Activated CD8-positive, alpha-beta T cell treated with anti-CD3 and anti-CD28 coated beads for 36 hours (primary cell): ENCODE measurements at places on chromosomes 7 and 10. TPM values are rescaled to one million over a fixed set of nuclear protein-coding genes. Genes with fewer than 3 reads are reported as not detected.

GRCh38 chr10:36416513-36416912, 708.9 kb upstream of the ANKRD30A start:
- DNase-seq, result no peak

FKBP6 gene
- total RNA-seq, result not detected

- no peak for DNase-seq
Observed at GRCh38 chr10:13525663-13526062, 3.2 kb downstream of the BEND7 start.

DNA sequence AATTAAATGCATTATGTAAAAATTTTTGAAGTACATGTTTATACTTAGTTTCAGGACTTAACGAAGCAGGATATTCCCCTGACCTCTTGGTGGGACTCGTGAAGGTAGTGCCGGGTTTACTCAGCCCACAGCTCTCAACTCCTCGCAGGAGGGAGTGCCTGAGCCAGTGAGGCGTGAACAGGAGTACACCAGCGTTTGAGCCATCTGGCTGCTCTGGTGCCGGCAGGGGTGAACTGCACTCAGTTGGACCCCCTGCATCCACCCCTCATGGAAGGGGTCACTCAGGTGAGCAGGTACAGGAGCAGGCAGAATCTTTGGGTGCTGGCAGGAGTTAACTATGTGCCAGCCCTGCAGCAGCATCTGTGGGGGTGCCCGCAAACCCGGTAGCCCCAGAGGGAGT, 625.1 kb upstream of the PCDH15 start:
- no peak for DNase-seq

- DNase-seq, result no peak
Observed at GRCh38 chr7:26203016-26203415, 1.5 kb downstream of the CBX3 start.

GRCh38 chr10:36515319-36515718, 610.1 kb upstream of the ANKRD30A start:
- DNase-seq, result no peak

DNA sequence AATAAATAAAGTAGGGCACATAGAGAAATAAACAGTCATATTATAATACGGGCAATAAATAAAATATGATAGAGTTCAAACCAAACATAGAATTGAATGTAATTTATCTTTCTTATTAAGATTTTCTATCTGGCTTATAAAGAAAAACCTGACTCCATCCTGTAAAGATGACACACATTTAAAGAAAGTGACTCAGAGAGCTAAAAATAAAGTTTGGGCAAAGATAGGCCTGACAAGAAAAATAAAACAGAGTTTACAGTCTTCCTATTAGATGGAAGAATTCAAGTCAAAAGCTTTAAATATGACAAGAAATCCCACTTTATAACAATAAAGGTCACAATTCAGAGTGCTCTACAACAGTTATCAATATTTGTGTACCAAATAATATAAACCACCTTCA, 580.6 kb downstream of the PHTF2 start:
- DNase-seq, result no peak

DNA sequence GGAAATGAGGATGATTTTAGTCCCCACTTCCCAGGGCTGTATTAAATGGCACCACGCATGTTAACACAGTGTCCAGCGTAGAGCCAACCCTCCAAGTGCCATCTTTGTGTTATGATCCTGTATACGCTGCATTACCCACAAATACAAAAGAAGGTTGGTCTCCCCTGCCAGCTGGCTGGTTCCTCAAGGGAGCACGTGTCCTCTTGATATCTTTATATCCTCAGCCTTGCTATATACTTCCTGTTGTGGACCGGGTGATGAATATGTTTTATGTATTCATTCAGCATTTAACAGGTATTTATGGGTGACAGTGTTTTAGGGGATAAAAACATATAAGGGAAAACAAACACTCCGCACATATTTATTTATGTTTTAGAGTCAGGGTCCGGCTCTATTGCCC, 23.2 kb upstream of the PRRT4 start:
- DNase-seq, result no peak

- peak; percentile 54 for DNase-seq
Observed at GRCh38 chr7:150983893-150984368, 5.8 kb upstream of the KCNH2 start.

GRCh38 chr7:25653384-25653783, 425.1 kb upstream of the NPVF start:
- DNase-seq, result no peak

- peak; percentile 38 for DNase-seq
Observed at GRCh38 chr10:43305876-43306275, 39.0 kb upstream of the RASGEF1A start.

ACSM6 gene
- total RNA-seq, result not detected

DNA sequence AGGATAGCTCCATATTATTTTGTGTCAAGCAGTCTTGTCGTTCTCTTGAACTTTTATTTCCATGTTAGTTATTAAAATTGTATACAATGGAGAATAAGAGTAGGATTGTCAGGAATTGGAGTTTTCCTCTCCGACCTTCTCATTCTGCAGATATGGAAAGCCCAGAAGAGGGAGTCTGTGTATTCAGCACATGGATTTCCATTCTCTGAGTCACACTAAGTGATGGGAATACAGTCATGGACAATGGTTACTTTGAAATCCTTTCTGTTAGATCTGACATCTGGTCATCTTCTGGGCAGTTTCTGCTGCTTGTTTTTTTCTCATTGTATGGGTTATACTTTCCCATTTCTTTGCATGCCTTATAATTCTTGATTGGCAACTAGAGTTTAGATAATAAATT, 5.0 kb upstream of the TASOR2 start:
- DNase-seq, result no peak

DNA sequence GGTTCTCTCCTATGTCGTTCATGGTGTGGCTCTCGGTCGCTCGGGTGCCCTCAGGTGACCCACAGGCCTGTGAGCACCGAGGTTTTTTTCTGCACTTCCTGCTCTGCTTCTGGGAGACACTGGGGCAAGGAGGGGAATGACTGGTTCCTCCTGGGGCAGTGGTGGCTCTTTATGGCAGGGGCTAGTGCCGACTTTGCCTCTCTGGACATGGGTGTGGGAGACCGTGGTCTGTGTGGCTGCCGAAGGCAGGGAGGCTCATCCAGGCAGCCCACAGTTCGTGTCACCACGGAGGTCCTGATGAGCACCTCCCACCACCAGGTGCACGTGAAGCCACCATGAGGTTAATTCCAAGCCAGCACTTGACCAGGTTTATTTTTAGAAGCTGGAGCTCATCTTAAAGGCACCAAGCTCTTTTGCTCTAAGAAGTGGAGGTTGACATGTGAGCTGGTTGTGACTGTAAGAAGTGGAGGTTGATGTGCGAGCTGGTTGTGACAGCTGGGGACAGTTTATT, 24.7 kb upstream of the DPYSL4 start:
- DNase-seq, result peak; percentile 74

FAM25C gene
- total RNA-seq, result not detected

CALN1 gene
- 0.16 TPM for total RNA-seq

DNA sequence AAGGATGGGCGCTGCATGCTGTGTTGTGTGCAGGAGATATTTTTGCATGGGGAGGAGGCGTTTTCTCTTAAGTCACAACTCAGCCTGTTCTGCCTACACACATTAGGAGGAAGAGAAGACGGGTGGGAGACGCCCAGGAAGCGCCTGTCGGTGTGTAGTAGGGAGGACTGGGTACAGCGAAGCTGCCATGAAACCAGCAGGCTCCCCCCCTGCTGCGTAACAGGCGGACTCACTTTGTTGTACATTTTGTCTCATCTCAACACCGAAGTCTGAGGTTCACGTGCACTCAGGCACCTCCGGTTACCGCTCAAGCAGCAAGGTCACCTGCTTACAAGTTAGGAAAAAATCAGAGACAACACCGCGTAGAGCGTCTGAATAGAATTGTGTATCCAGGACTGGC, 56.3 kb downstream of the CRTAC1 start:
- no peak for DNase-seq

DNA sequence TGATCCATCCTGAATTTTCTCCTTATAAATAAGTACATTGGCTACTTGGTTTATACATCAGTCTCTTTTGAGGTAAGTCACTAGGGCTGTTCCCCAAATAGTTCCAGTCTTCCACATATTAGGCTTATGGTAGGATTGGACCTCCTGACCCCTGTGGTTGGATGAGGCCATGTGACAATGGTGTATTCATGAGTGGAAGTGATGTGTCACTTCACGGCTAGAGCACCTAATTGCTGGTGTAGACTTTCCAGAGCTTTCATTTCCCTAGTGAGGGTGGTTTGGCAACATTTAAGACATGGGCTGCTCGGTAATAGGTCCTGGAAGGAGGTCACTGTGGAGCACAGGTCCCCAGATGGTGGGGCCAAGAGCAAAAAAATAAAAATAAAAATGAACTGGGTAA, 141.2 kb upstream of the ABCB5 start:
- DNase-seq, result no peak

GRCh38 chr10:9895453-9895852, 1122.2 kb upstream of the CELF2 start:
- no peak for DNase-seq

DNA sequence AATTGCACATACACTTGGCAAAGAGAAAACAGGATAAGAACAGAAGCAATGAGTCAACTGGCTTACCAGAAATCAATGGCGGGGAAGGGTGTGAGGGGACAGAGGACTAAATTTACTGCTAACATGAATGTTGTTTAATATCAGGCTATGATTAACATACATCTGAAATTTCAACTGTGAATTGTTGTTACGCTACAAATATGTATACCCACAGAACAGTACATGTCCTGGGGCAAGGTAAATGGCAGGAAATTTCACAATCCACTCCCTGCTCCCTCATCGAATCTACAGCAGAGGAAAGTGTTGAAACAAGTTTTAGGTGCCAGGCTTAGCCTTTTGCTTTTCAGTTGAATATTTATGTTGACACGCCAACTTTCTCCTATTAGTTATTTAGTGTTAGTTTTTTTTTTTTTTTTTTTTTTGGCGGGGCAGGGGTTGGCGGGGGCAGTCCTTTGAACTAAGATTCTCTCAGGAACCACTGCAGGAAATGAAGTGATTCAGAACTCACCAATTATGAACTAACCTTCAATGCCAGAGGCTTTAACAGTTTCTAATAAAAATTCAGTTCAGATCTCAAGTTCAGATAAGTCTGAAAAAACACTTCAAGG, 99.0 kb downstream of the UBE2H start:
- no peak for DNase-seq

DNA sequence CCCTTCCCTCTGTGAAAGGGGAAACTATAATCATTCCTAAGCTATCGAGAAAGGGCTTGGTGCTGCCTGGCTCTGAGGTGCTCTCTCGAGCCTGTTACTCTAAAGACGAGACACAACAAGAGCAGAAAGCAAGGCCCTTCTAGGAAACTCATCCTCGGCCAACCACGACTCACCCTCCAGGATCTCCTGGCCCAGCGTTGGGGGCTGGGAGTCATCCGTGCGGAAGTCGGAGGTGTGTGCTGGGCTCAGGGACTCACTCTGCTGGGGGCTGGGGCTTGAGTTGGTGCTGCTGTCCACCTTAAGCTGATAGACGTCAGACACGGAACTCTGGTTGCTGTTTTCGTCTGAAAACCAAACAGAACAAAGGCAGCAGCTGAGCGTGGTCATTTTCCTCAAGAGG, 17.6 kb upstream of the BAZ1B start:
- no peak for DNase-seq

GRCh38 chr7:129394101-129394500, 40.1 kb upstream of the STRIP2 start:
- no peak for DNase-seq

- no peak for DNase-seq
Observed at GRCh38 chr10:44125879-44126278, 259.0 kb downstream of the CXCL12 start.

HGF gene
- not detected for total RNA-seq

DNA sequence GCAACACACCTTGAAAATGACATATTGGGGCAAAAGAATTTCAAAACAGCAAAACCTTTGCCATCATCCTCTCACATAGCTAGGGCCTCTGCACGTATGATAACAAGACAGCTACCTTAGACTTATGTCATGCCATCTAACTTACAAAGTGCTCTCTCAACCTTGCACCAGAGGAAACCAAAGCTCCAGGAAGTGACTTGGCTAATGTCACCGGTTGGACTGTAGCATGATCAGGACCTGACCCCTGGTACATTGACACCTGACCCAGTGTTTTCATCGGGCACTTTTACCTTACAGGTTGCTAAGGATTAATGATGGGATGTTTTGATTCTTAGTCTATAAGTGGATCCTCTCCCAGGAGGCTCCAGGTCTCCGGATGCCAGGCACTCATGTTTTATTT, 529.8 kb upstream of the GALNT17 start:
- no peak for DNase-seq

- DNase-seq, result no peak
Observed at GRCh38 chr7:4234886-4235285, 447.2 kb upstream of the FOXK1 start.

- no peak for DNase-seq
Observed at GRCh38 chr10:127739908-127740307, 2.9 kb downstream of the FOXI2 start.

DNA sequence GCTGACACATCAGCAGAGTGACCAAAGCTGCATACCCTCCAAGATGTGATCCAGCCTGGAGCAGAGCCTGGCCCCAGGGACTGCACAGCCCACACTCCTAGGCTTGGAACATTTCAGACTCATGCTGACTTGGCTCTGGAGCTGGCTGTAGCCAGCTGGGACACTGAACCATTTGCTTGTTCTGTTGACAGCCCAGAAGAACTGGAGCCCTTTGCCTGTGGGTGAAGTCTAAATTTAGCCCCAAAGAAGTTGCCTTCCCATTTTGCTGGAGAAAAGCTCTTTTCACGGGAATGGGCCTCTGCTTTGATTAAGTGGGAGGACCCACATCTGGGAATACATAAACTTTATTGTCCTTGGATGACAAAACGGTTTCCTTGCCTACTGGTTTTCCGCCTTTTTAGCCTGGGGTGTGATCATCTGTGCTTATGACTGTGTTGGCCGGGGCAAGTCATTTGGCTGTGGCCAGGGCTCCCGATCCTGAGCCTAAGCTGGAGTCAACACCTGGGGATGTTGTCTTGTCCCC, 186.2 kb upstream of the BMPER start:
- DNase-seq, result no peak

C7orf57 gene
- 0.83 TPM for total RNA-seq

CFAP58 gene
- total RNA-seq, result 0.38 TPM

FASTK gene
- total RNA-seq, result 54.0 TPM

ZNF485 gene
- 8.1 TPM for total RNA-seq

GRCh38 chr10:72322280-72323058, 32.2 kb downstream of the DNAJB12 start:
- DNase-seq, result peak; percentile 82

- no peak for DNase-seq
Observed at GRCh38 chr7:33578166-33578565, 327.2 kb upstream of the BMPER start.

GRCh38 chr10:103839519-103839871, 15.9 kb downstream of the SH3PXD2A start:
- DNase-seq, result no peak

DNA sequence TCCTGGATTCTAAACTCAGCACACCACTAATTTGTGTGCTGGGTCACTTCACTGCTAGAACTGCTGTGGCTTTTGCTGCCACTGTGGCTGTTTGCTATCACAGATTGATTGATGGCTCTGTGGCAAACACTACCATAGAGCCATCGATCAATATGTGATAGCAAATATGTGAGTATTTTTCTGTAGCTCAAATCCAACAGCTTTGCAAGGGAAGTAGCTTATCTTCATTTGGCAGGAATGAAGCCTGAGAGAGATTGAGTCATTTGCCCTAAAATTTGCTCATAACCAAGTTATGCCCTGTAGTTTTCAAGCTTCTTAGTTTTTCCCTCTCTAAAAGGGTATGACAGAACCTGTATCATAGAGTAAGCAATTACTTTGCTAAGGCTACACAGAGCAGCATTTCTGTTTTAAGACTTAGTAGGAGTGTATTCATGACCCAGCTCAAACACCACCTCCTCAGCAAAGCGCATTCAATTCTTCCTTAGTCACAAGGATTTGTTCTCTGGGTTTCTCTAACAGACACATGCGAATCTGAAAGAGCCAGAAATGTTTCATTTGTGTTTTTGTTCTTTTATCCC, 43.1 kb downstream of the MINPP1 start:
- DNase-seq, result no peak
